ENCODE measurements at places on chromosomes 6 and 20.

GRCh38 chr6:45075246-45075645, 252.9 kb upstream of the RUNX2 start:
- DNase-seq: no peak

DNA sequence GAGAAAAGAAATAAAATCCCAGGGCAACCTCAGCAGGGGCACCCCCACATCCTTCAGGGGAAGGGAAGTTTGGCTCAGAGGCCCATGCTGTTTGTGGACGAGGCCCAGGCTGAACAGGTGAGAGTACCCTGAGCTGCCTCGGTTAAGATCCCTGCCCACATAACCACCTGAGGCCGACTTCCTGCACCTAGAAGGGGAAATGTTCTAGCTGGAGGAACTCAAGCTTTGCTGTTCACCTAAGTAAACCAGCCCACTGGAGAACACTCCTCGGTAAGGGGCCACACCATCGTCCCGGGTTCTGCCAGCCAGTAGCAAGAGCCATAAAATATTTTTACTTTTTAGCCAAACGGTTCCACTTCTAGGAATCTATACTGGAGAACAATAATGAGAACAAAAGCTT, 88.2 kb downstream of the SLC23A2 start:
- no peak for DNase-seq

DNA sequence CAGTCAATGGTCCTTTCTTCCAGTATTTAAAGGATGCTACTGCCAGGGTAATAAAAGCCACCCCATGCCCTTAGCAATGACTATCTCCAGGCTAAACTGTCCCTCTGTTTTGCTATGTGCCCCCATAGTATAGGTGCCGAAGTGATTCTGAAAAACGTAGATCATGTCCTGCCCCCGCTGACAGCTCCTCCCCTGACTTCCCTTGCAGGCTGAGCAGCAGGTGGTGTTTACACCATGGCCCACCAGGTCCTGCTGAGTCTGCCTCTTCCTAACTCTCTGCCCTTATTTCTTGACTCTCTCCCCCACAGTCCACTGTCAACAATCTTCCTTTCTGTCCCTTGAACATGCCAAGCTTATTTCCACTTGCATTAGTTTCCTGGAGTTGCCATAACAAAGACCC, 352.5 kb upstream of the TSHZ2 start:
- no peak for DNase-seq

DNA sequence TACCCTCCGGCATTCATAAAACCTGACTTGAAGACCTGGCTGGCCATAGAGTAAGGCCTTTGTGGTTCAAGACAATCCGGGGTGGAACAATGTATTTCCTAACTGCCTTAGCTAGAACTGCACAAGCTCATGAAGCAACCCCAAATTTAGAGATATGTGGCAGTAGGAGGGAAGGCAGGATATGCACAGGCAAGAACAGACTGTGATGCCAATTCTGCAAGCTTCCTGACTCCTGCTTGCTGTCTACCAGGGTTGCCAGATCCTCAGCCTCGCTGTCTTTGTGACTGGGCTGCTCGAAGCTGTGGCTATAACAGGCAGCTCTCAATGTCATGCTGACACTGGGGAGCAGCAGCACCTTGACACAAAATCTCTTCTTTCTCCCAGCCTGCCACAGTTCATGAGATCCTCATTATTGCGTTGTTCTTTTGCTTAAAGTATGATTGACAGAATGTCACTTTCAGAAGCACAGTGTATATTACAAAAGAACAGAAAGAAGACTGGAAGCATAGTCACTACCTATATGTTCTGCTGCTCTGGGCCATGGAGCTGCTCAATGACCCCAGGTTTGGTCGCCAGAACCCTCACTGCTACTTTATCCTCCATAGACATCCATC, 18.3 kb upstream of the SHLD1 start:
- DNase-seq: no peak

DNA sequence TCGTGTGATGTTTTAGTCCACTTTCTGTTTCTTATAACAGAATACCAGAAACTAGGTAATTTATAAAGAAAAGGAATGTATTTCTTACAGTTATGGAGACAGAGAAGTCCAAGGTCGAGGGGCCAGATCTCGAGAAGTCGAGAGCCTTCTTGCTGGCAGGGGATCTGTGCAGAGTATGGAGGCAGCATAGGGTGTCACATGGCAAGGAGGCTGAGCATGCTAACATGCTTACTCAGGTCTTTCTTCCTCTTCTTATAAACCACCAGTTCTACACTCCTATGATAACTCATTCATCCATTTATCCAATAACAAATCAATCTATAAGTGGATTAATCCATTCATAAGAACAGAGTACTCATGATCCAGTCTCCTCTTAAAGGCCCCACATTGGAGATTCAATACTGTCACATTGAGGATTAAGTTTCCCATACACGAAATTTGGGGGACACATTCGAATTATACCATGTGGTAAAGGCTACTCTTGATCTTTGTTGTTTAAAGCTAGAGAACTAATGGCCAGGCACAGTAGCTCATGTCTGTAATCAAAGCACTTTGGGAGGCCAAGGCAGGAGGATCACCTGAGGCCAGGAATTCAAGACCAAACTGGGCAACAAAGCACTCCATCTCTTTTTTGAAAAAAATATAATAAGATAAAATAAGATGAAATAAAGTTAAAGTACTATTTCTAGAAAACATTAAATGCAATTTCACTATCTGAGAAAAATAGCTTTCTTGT, 2.1 kb downstream of the GOPC start:
- DNase-seq: no peak

- DNase-seq: no peak
Observed at GRCh38 chr6:89239338-89239737, 22.2 kb upstream of the GABRR1 start.

DNA sequence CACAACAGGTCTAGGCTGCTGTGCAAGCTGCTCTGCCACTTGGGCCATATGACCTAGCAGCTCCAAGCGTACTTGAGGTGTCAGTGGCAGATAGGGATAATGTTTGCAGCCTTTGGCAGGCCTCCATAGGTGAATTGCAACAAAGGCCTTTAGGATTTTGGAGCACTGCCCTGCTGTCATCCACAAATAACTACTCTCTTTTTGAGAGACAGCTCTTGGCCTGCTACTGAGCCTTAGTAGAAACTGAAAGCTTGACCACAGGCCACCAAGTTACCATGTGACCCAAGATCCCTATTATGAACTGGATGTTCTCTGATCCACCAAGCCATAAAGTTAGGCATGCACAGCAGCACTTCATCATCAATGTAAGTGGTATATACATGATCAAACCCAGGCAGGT, 29.9 kb downstream of the FBXO30 start:
- no peak for DNase-seq

DNA sequence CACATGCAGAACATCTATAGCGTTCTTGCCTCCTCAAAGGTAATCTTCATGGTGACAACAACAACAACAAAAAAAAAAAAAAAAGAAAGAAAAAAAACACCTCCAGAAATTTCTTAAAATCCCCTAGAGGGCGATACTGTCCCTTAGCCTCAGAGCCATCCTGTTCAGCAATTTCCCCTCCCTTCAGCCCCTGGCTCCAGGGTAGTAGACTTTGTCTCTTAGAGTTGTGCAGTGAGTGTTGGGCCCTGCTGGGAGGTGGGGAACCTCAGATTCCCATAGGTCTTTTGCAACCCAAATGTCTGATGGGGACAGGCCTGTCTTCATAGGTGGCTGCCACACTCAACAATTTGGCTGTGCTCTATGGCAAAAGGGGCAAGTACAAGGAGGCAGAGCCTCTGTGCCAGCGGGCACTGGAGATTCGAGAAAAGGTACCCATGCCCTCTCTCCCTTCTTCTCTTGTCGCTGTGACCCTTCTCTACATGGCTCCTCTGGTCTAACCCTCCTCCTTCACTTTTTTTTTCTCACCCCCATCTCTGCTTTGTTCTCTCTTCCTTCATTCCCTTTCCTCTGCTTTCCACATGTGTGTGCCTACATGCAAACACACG, 6.0 kb upstream of the PTK7 start:
- DNase-seq: no peak

- no peak for DNase-seq
Observed at GRCh38 chr20:6525447-6526303, 241.8 kb upstream of the BMP2 start.

GRCh38 chr20:36092398-36093024, 62.0 kb upstream of the EPB41L1 start:
- peak; percentile 14 for DNase-seq

GRCh38 chr20:40538131-40538530, 150.9 kb downstream of the MAFB start:
- DNase-seq: no peak

GRCh38 chr20:48901326-48901725, 20.2 kb upstream of the ARFGEF2 start:
- DNase-seq: no peak

DNA sequence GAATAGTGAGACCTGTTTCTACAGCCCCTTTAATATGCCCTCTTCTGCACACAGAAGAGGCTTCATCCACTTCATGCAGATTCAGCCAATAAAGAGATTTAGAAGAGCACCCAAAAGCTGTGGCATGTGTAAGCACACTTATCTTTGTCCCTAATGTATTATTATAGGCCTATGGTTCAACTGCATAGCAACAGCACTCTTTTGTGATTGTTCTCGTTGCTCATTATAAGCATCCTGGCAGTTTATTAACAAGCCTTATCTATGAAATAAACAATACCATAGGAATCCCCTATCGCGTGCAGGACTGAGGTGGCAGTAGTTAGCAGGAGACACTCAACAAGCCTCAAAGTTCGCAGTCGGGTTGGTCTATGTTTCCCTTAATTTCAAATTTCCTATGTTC, 138.5 kb upstream of the BEND6 start:
- no peak for DNase-seq

GRCh38 chr6:150745896-150746295, 119.6 kb upstream of the MTHFD1L start:
- no peak for DNase-seq

GRCh38 chr6:153015094-153015640, 12.7 kb upstream of the MTRF1L start:
- DNase-seq: no peak
